ENCODE measurements at places on chromosomes 7 and 10. TPM values are rescaled to one million over a fixed set of nuclear protein-coding genes. Genes with fewer than 3 reads are reported as not detected.
A peak's percentile ranks its signal among the peaks of the same experiment; 100 is the strongest.

DNA sequence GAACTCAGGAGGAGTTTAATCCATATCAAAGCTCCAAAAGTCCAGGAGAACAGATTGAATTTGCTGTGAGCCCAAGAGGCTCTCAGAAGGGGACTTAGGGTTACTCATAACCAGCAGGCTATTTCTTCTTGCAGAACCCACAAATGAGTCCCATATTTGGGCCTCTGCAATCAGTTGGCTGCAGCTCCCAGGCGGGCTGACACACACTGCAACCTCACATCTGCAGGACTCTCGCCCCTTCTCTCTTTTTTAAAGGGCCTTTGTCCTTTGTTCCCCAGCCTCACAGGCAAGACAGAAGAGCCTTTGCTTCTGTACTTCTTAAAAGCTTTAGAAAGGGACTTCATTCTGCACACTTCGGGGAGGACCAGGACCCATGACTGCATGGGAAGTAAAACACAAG, 26.7 kb downstream of the CREB3L2 start:
- no peak for DNase-seq

DNA sequence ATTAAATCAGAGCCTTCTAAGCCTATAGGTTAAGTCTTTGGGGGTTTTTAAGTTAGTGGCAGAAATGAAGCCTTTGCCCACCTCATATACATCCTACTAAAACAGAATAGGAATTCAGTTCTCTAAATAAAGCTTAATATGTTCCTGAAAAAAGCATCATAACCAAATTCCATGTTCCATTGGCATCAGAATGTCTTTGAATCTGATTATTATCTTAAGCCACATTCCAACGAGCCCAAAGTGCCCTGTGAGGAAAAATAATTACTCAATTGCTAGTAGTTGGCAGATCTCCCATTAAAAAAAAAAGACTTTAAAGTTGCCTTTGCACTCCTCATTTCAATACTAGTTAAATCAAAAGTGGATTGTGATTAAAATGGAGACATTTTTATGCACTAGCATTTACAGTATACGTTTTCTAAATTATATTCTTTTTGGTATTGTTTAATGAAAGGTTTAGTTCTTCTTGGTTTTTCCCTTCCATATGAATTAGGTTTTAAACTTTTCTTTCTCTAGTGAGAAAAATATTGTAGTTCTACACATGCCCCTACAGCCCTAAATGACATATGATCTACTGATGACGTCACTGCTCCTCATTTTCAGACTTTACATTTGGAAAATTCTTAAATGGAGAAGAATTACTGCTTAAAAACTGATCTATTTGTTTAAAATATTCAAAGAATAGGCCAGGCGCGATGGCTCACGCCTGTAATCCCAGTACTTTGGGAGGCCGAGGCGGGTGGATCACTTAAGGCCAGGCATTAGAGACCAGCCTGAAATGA, 54.3 kb upstream of the CABCOCO1 start:
- no peak for DNase-seq

DNA sequence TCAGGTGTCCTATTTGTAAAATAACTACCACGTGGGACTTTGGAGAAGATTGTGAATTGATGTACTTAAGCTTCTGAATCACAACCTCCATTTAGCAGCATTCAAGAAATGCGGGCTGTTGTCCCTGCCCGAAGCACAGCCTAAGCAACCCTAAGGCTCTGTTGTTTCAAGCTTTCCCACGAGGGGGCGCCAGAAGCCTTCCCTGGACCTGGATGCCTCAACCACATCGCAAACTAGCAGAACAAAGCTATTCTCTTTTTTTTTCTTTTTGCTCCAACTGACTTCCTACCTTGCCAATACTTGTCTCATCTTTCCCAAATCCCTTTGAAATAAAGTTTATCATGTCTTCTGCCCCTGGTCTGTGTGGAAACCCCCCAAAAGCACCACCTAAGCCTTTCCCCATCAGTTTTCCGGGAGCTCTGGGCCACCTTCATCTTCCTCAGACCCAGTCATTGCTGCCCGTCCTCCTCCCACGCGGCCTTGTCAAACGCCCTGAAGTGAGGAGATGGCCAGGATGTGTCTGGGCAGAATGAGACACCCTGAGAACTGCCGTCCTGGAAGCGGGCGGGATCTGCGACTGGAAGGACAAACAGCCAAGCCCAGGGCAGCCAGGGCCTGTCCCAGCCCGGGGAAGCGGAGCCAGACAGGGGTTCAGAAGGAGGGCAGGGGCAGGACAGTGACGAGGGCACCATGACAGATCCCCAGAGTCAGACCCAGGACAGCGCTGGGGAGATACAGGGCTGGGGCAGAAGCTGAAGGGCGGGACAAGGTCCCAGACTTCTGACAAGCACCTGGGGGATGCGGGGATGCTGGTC, 112.7 kb downstream of the SLIT1 start:
- peak; percentile 74 for DNase-seq

- no peak for DNase-seq
Measured at GRCh38 chr10:118161461-118162246, 114.9 kb upstream of the RAB11FIP2 start.

DNA sequence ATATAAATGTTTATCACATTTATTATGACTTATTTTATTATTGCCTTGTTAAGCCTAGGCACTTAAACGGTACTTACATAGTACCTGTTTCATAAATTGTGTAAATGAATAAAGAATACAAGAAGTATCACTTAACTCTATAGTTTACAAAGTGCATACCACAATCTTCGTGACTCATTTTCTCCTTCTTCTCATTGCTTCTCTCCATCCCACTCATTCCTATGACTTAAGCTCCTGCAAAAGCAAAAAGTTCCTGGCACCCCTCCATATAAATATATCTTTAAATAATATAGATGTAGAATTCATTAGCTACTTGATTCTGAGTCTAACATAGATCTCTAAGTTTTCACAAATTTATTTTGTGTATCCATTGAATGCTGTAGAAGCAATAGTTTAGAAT, 1382.0 kb upstream of the CELF2 start:
- DNase-seq, result no peak

- no peak for DNase-seq
Measured at GRCh38 chr10:113057948-113058522, 108.0 kb downstream of the TCF7L2 start.

- no peak for DNase-seq
Measured at GRCh38 chr7:123432601-123433000, 101.8 kb downstream of the IQUB start.

DNA sequence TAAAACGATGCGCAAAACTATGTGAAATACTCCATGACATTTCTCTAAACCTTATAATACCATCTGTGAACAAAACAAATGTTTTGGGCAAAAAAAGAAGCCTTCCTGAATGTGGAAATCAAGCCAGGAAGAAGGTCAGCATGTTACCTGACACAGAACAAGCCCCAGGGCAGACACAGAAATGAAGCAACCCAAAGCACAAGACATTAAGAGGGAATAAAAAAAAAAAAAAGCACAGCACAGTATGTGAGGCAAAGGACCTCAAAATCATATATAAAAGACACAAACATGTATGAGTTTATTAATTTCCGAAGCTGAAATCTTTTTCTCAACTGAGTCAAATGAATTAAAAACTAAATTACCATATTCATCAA, 161.8 kb downstream of the SKIDA1 start:
- DNase-seq, result no peak

- no peak for DNase-seq
Measured at GRCh38 chr7:29599026-29599425, 35.4 kb downstream of the PRR15 start.

DNA sequence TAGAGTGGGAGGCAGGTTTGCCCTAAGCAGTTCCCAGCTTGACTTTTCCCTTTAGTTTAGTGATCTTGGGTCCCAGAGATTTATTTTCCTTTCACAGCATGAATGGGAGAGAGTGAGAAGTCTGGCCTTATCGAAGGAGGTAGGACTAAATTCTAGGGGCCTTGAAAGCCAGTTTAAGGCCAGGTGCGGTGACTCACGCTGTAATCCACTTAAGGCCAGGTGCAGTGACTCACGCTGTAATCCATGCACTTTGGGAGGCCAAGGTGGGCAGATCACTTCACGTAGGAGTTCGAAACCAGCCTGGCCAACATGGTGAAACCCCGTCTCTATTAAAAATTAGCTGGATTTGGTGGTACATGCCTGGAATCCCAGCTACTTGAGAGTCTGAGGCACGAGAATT, 392.2 kb downstream of the ACTR3B start:
- DNase-seq, result no peak

Gene PGAM2
- 1.9 TPM for total RNA-seq

Gene BTBD16
- not detected for total RNA-seq

Gene SLC26A3
- not detected for total RNA-seq

Gene CFAP43
- not detected for total RNA-seq

Gene KIAA1549
- total RNA-seq, result 0.09 TPM
